ENCODE measurements at places on chromosomes 11 and 22.

DNA sequence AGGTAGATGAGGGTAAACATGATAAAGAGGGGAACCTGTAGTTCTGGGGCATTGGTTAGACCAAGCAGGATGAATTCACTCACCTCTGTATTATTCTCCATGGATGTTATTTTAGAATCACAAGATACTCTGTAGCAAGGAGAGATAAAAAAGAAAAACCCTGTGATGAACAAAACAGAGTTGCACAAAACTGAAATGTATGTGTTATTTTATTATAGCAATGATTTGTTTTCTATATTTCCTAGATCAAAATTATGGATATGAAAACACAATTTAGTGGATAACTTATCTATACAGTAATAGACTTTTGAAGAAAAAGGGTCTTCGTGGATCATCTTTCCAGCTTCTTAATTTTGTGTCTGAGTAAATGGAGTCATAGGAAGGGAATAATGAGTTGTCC lies at the start of gene OR5B17:
Gene OR5B17 (minus strand): TSS at position 101 of the 400 bp plus-strand sequence. CDS start 0 bp downstream, at position 101.
- no peak for DNase-seq

GRCh38 chr11:78338138-78338537 lies 79.5 kb downstream of the GAB2 start:
- DNase-seq = no peak

DNA sequence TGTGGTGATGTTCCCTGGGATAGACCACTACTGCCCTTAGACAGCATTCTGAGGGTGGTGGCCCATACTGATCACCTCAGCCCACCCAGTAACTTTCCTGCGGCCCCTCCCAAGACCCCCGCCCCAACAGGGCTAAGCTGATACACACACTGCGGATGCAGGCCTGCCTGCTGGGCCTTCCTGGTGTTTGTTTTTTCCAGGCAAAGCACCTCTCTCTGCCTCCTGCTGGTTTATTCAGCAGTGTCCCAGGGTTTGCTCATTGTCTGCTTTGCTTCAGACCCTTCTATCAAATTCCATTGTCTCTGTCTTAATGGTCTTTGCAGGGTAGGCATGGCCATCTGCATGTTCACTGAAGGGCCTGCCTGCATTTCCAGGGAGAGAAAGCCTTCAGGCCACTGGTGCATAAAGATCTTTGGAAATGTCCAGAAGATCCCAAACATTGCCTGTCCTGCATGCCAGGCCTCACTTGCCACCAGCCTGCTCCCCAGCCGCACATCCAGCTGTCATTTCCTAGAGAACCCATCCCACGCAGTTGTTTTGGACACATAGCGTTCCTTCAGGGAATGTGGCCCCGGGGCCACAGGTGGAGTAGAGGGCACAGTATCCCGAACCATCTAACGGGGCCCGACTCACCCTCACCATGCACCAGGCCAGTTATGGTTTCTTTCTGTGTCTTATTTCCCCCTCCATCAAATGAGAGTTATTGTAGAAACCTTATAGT lies 50.2 kb downstream of the BCR start:
- no peak for DNase-seq

DNA sequence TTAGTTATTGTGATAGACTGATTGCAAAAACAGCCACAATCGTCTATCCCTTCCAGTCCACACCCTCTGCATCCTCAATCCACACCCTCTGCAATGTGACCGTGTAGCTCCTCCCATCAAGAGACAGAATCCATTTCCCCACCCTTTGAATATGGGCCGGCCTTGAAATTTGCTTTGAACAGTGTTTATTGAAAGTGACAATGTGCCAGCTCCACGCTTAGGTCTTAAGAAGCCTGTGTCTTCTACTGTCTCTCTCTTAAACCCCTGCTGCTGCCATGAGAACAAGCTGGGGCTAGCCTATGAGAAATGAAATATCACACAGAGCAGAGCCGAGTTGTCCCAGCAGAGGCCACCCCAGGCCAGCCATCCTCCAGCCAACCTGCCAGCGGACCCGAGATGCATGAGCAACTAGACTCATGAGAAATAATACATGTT lies 22.3 kb upstream of the MICAL2 start:
- peak; percentile 37 for DNase-seq

DNA sequence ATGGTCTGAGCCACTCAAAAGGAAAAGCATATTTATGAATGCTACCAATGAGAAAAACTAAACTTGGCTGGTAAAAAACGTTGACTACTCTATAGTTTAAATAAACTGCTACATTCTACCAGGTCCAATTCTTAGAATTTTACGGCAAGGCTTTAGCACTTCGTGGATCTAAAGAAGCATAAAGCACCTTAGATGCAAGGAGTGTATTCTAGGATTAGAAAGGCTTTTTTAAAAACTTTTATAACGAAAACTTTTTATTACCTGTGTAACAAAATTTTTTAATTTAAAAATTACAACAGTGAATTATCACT lies 13.9 kb downstream of the PHF21A start:
- no peak for DNase-seq
